Bronchial smooth muscle cell (primary cell): ENCODE measurements at places on chromosomes 5 and 9. TPM values are rescaled to one million over a fixed set of nuclear protein-coding genes. Genes with fewer than 3 reads are reported as not detected.

Gene DNAJC18
- 9.8 and 10.6 TPM in 2 replicates for total RNA-seq

Gene ORM2
- not detected in 2 replicates for total RNA-seq

Gene BTNL3
- not detected in 2 replicates for total RNA-seq

Gene WNK2
- total RNA-seq = under 0.01 TPM in 1 of 2 replicates, not detected in the other

Gene PAEP
- not detected in 2 replicates for total RNA-seq

Gene IGIP
- total RNA-seq = 9.1 and 10.3 TPM in 2 replicates

Gene PCDHA1
- total RNA-seq = under 0.01 TPM in 2 replicates

Gene PRRX2
- 21.5 and 44.3 TPM in 2 replicates for total RNA-seq

Gene SLC28A3
- 0.09 and 0.16 TPM in 2 replicates for total RNA-seq

Gene TSSK1B
- total RNA-seq = 0.16 and 0.26 TPM in 2 replicates

Gene PCDHGB2
- 3.0 and 4.1 TPM in 2 replicates for total RNA-seq

Gene SUSD1
- total RNA-seq = 12.2 and 18.4 TPM in 2 replicates

Gene SNAPC3
- total RNA-seq = 32.3 TPM in 2 replicates

Gene WHRN
- 1.4 and 1.5 TPM in 2 replicates for total RNA-seq
